Smooth muscle cell of the pulmonary artery (primary cell): ENCODE measurements at places on chromosomes 12 and 14. TPM values are rescaled to one million over a fixed set of nuclear protein-coding genes. Genes with fewer than 3 reads are reported as not detected.

ZC3H14 gene
- total RNA-seq: 59.0 and 60.4 TPM in 2 replicates

LAG3 gene
- not detected in 2 replicates for total RNA-seq

MAP1LC3B2 gene
- total RNA-seq: 0.52 and 0.89 TPM in 2 replicates

ACSS3 gene
- 3.2 and 18.0 TPM in 2 replicates for total RNA-seq

BLTP3B gene
- total RNA-seq: 41.7 and 58.5 TPM in 2 replicates

CCDC197 gene
- not detected in 2 replicates for total RNA-seq

PEX5 gene
- 30.8 and 37.3 TPM in 2 replicates for total RNA-seq

COX8C gene
- not detected in 2 replicates for total RNA-seq

CD69 gene
- total RNA-seq: not detected in 2 replicates

NANOG gene
- not detected in 2 replicates for total RNA-seq

HSPB8 gene
- total RNA-seq: 29.7 and 33.8 TPM in 2 replicates

FGF6 gene
- total RNA-seq: not detected in 2 replicates

ACYP1 gene
- 4.7 and 5.8 TPM in 2 replicates for total RNA-seq

CSRNP2 gene
- total RNA-seq: 21.8 and 25.6 TPM in 2 replicates

PLCZ1 gene
- not detected in 2 replicates for total RNA-seq

DLGAP5 gene
- 2.8 and 10.2 TPM in 2 replicates for total RNA-seq

AKT1 gene
- total RNA-seq: 239 and 285 TPM in 2 replicates

BEST3 gene
- total RNA-seq: not detected in 2 replicates

REC8 gene
- total RNA-seq: 0.65 and 1.2 TPM in 2 replicates

RFLNA gene
- total RNA-seq: 5.7 and 14.8 TPM in 2 replicates

NEMP1 gene
- total RNA-seq: 6.6 and 9.9 TPM in 2 replicates

TAS2R8 gene
- not detected in 2 replicates for total RNA-seq

ACOT6 gene
- not detected in 2 replicates for total RNA-seq

RBM23 gene
- 47.0 and 52.3 TPM in 2 replicates for total RNA-seq

IL23A gene
- not detected in 2 replicates for total RNA-seq

HCAR1 gene
- 0.17 and 0.85 TPM in 2 replicates for total RNA-seq
